Breast epithelium (tissue), 4 donors: ENCODE measurements at places on chromosomes 1 and 21. TPM values are rescaled to one million over a fixed set of nuclear protein-coding genes. Genes with fewer than 3 reads are reported as not detected.

- DNase-seq: no peak
- H3K4me1 ChIP-seq: no peaks in the 10 kb centered on the region
- no peaks in the 10 kb centered on the region for H3K27me3 ChIP-seq
These were observed 142.2 kb downstream of the RABGAP1L start for GRCh38 chr1:174301295-174302077.

- no peaks in the 10 kb centered on the region for H3K27me3 ChIP-seq
- no peaks in the 10 kb centered on the region for H3K36me3 ChIP-seq
- H3K4me3 ChIP-seq: no peak overlapping the region
- H3K27ac ChIP-seq: no peak overlapping the region
These were observed 31.1 kb downstream of the ERI3 start for GRCh38 chr1:44323947-44324346.

GRCh38 chr1:187718527-187718926 lies 889.8 kb downstream of the PLA2G4A start:
- no peak overlapping the region for H3K4me3 ChIP-seq
- DNase-seq: no peak
- no peaks in the 10 kb centered on the region for H3K27me3 ChIP-seq

DNA sequence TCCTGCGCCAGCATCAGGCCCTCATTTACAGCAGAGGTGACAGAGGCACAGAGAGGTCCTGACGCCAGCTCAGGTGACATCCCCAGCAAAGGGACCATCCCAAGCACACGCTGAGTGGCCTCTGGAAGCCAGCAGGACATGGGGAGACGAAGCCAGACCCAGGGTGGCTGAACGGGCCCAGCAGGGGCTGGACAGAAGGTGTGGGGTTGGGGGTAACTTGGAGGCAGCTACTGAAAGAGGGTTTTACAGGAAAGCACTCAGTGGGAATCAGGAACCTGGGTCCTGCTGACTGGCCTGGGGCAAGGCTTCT lies 1.6 kb upstream of the ARHGEF16 start:
- no peaks in the 10 kb centered on the region for H3K36me3 ChIP-seq
- no peaks in the 10 kb centered on the region for H3K27me3 ChIP-seq
- no peak overlapping the region for H3K27ac ChIP-seq
- no peaks in the 10 kb centered on the region for H3K4me1 ChIP-seq

DNA sequence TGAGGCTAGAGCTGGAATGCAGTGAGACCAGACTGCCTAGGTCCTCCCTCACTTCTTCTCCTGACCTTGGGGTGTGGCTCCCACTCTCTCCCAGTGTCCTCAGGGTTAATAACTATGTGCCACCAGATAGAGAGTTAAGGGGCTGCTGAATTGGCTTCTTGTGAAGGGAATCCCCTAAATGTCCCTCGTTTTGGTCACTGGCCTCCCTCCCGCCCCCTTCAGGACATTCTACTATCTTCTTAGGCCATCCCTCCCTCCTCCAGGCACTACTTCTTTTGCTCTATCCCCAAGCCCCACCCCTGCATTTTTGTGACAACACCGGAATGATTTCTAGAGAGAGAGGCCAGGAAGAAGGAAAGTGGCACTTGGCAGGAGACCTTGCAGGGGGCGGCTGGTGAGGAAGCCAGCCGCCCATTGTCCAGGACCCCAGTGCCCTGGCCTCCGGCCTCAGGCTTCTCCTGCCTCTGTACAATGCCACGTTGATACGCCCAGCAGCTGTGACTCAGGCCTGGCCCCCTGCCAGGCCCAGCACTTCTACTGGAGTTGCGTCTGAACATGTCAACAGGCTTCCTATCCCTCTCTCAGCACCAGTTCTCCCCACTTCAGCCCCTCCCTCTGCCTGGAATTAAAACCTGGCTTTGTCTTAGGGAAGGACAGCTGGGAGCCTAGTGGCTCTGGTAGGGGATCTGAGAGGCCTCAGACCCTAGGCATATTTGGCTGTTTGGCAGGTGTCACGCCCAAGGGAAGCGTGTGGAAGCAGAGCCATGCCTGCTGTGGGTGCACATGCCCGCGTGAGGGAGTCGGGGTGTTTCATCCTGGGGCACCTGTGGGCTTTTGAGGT lies 9.1 kb downstream of the LMNA start:
- DNase-seq: peak; percentile 96
- peak overlapping the region; percentile 94 for H3K27ac ChIP-seq
- H3K4me3 ChIP-seq: peak overlapping the region; percentile 98
- no peaks in the 10 kb centered on the region for H3K36me3 ChIP-seq
- peaks cover 37% of the 10 kb centered on the region for H3K4me1 ChIP-seq

GRCh38 chr1:181453541-181454201 lies 29.6 kb upstream of the CACNA1E start:
- H3K27me3 ChIP-seq: no peaks in the 10 kb centered on the region
- H3K4me1 ChIP-seq: no peaks in the 10 kb centered on the region
- H3K27ac ChIP-seq: no peak overlapping the region
- no peaks in the 10 kb centered on the region for H3K36me3 ChIP-seq
- H3K4me3 ChIP-seq: no peak overlapping the region

- no peaks in the 10 kb centered on the region for H3K36me3 ChIP-seq
- H3K27ac ChIP-seq: no peak overlapping the region
- no peaks in the 10 kb centered on the region for H3K4me1 ChIP-seq
These were observed 199.7 kb downstream of the CAMTA1 start for GRCh38 chr1:6984986-6985385.

DNA sequence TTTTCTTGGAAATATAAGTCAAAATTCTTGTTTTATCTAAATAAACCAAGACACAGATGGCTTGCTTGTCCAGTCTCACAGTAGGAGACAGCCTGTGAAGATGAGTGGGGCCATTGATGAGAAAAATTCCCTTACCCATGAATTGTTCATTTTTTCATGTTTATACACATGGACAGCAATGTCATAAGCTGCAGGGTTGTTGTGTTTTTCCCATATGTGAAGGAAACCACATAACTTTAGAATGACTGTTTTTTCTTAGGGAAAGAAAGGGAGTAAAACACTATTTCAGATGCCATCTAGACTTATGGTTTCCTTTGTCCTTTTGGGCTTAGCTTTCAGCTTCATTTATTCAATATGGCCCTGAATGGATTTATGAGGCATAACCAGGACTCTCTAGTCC lies 622.5 kb upstream of the NR5A2 start:
- no peaks in the 10 kb centered on the region for H3K4me1 ChIP-seq
- no peaks in the 10 kb centered on the region for H3K36me3 ChIP-seq
- no peak overlapping the region for H3K27ac ChIP-seq
- no peak for DNase-seq
- no peak overlapping the region for H3K4me3 ChIP-seq

GRCh38 chr1:53484705-53485477 lies 25.7 kb downstream of the DMRTB1 start:
- no peak overlapping the region for H3K4me3 ChIP-seq
- H3K36me3 ChIP-seq: no peaks in the 10 kb centered on the region
- no peak overlapping the region for H3K27ac ChIP-seq
- no peaks in the 10 kb centered on the region for H3K4me1 ChIP-seq
- peaks cover 14% of the 10 kb centered on the region for H3K27me3 ChIP-seq

GRCh38 chr1:9321480-9321849 lies 28.8 kb downstream of the SPSB1 start:
- H3K4me3 ChIP-seq: no peak overlapping the region
- H3K27ac ChIP-seq: peak overlapping the region; percentile 34
- no peak for DNase-seq
- H3K27me3 ChIP-seq: no peaks in the 10 kb centered on the region
- no peaks in the 10 kb centered on the region for H3K36me3 ChIP-seq
- peaks cover 9% of the 10 kb centered on the region for H3K4me1 ChIP-seq

- no peaks in the 10 kb centered on the region for H3K27me3 ChIP-seq
- H3K36me3 ChIP-seq: no peaks in the 10 kb centered on the region
- no peaks in the 10 kb centered on the region for H3K4me1 ChIP-seq
- H3K27ac ChIP-seq: no peak overlapping the region
- no peak for DNase-seq
- H3K4me3 ChIP-seq: no peak overlapping the region
These were observed 91.1 kb upstream of the NR5A2 start for GRCh38 chr1:199936441-199936840.

- no peaks in the 10 kb centered on the region for H3K27me3 ChIP-seq
- peaks cover 15% of the 10 kb centered on the region for H3K4me1 ChIP-seq
- no peaks in the 10 kb centered on the region for H3K36me3 ChIP-seq
- DNase-seq: no peak
These were observed 49.2 kb upstream of the SARS1 start for GRCh38 chr1:109164538-109164937.

DNA sequence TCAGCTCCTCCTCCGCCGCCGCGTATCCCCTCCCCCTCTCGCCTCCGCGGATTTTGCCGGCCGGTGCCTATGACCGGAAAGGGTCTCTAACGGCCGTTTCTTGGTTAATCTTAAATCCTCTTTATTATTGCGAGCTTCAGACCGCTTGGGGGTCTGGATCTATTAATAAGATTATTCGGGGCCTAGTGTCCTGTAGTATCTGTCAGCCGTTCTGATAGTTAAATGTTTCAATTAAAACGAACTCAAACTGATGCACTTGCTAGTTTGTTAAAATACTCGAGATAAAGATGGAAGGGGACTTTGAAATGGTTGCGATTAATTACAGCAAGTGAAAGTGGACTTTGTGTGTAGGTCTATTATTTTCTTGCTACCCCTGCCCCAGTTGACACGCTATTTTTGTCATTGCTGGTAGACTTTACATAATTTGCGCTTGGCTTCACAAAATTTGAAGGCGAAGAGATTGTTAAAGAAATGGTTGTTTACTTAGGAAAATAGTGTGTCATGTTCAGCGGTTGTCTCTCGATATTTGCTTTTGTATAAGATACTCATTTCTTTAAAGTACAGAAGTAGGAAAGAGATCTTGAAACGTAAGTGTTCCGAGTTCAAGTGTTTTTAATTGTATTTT lies 779 bp downstream of the SON start:
- no peaks in the 10 kb centered on the region for H3K36me3 ChIP-seq
- no peaks in the 10 kb centered on the region for H3K4me1 ChIP-seq
- no peaks in the 10 kb centered on the region for H3K27me3 ChIP-seq
- H3K27ac ChIP-seq: peak overlapping the region; percentile 99
- H3K4me3 ChIP-seq: peak overlapping the region; percentile 78

GRCh38 chr1:115056395-115056798 lies 26.8 kb downstream of the TSHB start:
- no peak overlapping the region for H3K27ac ChIP-seq
- no peak overlapping the region for H3K4me3 ChIP-seq
- no peaks in the 10 kb centered on the region for H3K36me3 ChIP-seq

DNA sequence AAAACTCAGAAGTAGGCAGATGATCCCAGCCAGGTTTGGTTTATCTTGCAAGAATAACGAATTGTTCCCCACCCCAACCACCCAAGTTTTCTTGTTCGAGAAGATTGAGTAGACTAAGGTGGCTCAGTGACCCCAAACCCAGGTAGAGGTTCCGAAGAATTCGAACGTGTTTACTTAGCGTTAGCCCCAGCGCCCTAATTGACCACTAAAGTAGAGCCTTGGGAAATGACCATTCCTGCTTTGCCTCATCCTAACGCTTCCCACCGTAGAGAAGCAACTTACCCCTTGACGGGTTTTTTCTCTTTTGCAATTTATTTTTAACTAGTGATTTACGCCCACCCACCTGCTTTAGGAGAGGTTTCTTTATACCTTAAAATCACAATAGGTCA lies 870 bp downstream of the FBXO28 start:
- H3K4me1 ChIP-seq: no peaks in the 10 kb centered on the region
- peak overlapping the region; percentile 68 for H3K4me3 ChIP-seq
- H3K27me3 ChIP-seq: no peaks in the 10 kb centered on the region
- H3K27ac ChIP-seq: peak overlapping the region; percentile 97

DNA sequence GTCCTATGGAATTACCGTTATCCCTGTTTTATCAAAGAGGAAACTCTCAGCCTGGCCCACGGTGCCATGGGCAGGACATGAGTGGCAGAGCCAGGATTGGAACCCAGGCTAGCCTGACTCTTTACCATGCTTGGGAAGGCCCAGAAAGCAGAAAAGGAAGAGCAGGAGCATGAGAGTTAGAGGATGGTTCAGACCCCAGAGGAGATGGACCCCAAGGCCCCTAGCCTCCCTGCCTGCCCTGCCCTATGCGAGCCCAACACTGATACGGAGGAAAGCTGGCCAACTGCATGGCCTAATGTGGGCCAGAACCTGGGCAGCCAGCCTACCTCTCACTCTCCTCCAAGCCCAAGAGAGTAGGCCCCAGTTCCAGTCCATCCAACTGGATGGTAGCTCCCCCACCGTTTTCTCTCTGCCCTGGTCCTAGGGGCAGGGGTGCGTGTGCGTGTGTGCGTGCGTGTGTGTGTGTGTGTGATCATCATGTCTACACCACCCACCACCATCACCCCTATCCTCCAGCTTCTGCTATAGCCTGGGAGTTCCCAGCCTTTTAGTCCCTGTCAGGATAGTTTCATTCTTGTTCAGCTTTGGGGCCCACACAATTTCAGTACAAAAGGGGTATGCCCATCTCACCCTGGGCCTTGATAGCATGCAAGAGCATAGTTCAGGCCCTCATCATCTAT lies 15.4 kb upstream of the MEX3A start:
- no peaks in the 10 kb centered on the region for H3K27me3 ChIP-seq
- H3K4me1 ChIP-seq: peaks cover 18% of the 10 kb centered on the region
- H3K4me3 ChIP-seq: no peak overlapping the region
- no peaks in the 10 kb centered on the region for H3K36me3 ChIP-seq
- DNase-seq: no peak

DNA sequence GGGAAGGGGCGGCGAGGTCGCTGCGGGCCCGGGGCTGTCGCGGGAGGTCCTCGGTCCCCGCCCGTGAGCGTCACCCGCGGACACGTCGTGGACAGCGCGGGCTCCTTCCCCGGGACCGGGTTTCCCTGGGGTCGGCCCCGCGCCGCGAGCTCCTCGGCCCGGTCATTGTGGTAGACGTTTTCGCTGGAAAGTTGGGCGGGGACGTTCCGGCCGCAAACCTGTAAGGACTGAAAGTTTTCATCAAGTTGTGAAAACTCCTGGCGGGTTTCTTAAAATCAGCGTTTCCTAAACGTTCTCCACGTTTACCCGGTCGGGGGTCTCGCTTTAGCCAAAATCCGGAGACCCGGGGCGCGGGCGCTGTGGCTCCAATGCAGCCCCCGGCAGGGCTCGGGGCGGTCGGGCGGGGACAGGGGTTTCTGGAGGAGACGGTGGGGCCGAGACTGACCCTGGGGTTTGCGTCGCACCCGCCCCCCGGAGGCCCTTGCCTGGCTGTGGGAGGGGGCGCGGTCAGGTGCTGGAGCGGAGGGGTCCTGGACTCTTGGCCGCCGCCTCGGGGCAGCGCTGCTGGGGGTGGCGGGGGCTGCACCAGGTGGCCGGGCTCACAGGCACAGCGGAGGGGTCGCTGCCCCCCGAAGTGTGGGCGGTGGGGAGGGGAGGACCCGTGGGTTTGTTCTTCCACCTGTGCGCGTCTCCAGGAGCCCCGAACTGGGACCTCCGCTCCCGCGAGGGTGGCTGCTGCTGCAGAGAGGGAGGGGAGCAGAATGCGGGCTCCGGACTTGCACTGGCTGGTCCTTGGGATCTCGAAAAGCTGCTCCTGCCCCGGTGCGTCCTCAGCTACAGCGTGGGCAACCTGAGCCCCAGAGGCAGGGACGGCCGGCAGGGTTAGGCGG lies 827 bp downstream of the PRKCZ start:
- DNase-seq: no peak
- no peaks in the 10 kb centered on the region for H3K36me3 ChIP-seq
- H3K27ac ChIP-seq: peak overlapping the region; percentile 68
- H3K4me1 ChIP-seq: no peaks in the 10 kb centered on the region

Gene OR2L5
- total RNA-seq: not detected

Gene AQP10
- total RNA-seq: not detected

Gene S100A2
- 0.33 TPM for total RNA-seq

Gene TDRD5
- total RNA-seq: 0.96 TPM

Gene WDTC1
- 33.4 TPM for total RNA-seq

Gene ATP6V1G3
- total RNA-seq: not detected
